ENCODE measurements at places on chromosomes 5 and 9. TPM values are rescaled to one million over a fixed set of nuclear protein-coding genes. Genes with fewer than 3 reads are reported as not detected.

RFK gene
- total RNA-seq, result 27.9 TPM

NEUROG1 gene
- not detected for total RNA-seq

LHX6 gene
- under 0.01 TPM for total RNA-seq

LMX1B gene
- total RNA-seq, result under 0.01 TPM

SOHLH1 gene
- total RNA-seq, result not detected

PIK3R1 gene
- 17.4 TPM for total RNA-seq

LVRN gene
- under 0.01 TPM for total RNA-seq

MEIKIN gene
- not detected for total RNA-seq
